ENCODE measurements at places on chromosomes 7 and 10.

DNA sequence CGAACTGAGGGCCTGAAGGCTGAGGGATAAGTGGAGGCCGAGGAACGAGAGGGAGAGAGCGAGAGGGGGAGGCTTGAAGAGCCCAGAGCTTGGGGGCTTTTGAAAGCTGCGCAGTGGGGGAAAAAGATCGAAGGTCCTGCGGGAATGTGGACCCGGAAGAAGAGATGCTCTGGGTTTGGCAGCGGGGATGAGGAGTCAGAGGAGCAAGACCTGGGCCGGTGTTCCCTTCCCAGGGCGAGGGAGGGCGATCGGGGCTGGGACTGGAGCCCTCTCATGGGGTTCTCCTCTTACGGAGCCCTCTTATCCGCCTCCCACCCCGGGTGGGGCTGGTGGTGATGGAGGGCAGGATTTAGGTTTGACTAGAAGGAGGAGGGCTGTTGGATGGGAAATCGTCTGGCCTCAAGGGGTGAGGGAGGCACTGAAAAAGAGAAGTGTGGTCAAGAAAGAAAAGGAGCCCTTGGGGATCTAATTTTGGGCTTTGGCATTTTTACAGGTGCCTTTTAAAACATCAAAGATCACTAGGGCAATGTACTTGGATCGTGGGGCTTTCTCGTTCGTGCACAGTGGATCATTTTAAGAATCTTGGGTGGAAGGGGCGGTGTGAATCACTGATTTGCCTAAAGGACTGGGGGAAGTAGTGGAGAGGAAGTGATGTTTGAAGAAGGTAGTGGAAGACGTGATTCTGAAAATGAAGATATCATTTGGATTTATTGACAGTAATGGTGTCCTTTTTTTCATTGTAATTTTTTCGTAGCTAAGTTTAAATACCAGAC is 637 bp downstream of the SAMD8 start:
- DNase-seq, result peak; percentile 30

GRCh38 chr7:69937097-69937496 is 338.8 kb downstream of the AUTS2 start:
- DNase-seq, result no peak

- DNase-seq, result no peak
Observed at GRCh38 chr7:25911738-25912607, 240.0 kb upstream of the NFE2L3 start.

- DNase-seq, result no peak
Observed at GRCh38 chr10:58644311-58644710, 131.6 kb downstream of the BICC1 start.

DNA sequence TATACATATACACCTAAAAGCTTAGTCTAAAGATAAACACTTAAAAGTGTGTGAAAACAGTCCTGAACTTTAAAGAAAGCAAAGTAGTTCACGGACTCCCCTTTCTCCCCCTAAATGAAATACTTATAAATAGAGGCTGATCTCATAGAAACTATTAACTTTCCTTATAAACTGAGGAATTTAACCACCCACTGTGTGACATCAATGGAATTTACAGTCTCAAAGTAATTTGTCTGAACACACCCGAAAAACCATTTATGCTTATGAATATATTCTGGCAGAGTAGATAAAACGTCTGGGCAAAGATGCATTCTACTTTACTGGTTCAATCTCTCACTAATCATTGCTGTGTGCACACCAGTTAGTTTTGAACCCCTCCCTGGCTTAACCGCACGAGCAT is 181.8 kb upstream of the DGKB start:
- DNase-seq, result no peak

DNA sequence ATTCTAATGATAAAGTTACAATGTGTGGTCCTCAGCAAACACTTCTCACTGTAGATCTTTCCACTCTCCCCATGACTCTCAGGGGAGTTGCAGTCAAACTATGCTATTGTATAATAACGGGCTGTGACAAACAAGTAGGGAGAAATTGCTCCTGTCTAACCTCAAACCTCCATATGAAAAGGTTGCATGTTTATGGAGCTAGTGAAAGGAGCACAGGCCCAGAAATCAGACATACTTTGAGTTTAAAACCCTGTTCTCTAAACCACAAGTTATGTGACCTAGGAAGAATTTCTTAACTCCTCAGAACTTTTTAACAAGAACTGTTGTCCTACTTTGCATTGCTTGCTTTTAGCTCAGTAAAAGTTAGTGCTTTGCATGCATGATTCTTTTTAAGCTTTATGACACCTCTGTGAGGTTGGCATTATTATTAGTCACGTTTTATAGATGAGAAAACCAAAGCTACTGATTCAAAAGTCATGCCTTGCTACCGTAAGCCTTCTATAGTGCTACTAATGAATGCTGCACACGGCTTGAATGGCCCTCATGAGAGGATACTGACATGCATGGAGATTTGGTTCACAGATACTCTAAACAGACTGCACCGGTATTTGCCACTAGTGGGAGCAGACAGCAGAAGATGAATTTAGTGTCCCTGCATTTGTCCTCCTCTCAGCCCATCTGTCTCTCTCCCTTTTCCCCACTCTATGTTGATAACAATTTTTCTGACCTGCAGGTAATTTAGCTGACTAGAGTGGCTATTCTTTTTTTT is 129.5 kb upstream of the PCGF5 start:
- DNase-seq, result peak; percentile 1

- DNase-seq, result no peak
Observed at GRCh38 chr7:90625051-90625450, 28.9 kb downstream of the CDK14 start.

GRCh38 chr10:12774204-12774894 is 227.2 kb downstream of the CCDC3 start:
- no peak for DNase-seq

DNA sequence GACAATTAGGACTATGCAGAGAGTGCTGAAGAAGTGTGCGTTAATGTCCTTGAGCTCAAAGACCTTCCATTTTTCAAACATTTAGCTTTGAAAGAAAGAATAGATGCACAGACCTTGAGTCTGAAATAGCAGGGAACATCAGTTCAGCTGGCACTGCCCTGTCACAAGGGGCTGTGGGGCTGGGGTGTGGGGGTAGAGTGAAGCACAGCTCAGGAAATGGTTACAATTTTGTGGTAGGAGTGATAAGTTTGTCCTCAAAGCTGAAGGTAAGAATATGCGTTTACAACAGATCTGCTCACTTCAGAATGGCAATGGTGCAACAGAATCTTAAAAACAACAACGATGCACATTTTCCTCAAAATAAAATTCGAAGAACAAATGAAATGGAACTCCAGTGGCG is 33.6 kb downstream of the SMKR1 start:
- DNase-seq, result no peak

DNA sequence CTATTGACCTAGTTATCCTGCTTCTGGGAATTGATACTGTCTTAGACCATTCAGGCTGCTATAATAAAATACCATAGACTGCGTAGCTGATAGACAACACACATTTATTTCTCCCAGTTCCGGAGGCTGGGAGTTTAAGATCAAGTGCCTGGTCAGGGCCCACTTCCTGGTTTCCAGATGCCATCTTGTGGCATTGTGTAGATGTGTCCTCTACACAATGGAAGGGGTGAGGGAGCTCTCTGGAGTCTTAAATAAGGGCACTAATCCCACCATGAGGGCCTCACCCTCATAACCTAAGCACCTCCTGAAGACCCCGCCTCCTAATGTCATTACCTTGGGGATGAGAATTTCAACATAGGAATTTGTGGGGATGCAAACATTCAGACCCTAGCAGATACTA is 62.4 kb downstream of the SLC35B4 start:
- peak; percentile 19 for DNase-seq

DNA sequence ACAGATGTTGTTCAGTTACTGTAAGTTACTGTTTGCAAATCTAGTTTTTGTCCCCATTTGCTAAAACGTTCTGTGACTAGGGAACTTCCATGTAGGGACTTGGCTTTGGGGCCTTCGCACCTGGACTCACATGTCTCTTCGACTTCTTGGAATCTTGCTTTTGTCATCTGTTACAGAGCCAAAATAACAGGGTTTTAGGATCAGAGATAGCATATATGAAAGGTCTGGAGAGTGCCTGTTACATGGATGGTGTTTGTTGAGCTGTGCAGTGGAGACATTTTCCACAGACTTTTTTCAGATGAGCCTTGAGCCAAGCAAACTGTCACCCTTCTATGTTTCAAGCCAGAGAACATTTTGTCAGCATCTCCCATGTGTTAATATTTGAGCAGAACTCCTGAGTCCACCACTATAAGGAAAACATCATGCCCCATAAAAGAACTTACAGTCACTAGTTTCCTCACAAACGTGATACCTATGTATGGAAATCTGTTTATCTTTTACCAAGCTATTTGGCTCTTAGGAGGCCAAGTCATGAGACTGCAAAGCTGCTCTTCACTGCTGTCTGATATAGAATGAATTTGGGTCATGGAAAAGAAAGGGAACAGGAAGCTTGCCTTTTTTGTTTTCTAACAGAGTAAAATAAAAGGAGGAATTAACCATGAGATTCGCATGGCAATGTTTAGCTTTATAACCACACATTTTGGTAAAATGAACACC is 818.6 kb upstream of the IGFBP3 start:
- DNase-seq, result no peak

GRCh38 chr10:119689016-119689580 is 36.8 kb upstream of the INPP5F start:
- no peak for DNase-seq

GRCh38 chr10:122310311-122311050 is 39.4 kb downstream of the BTBD16 start:
- no peak for DNase-seq

GRCh38 chr10:101066146-101066895 is 4.5 kb downstream of the KAZALD1 start:
- DNase-seq, result no peak

- no peak for DNase-seq
Observed at GRCh38 chr10:118595064-118595420, 406 bp downstream of the PRLHR start.
